ENCODE measurements at places on chromosomes 3 and 15. TPM values are rescaled to one million over a fixed set of nuclear protein-coding genes. Genes with fewer than 3 reads are reported as not detected.

GRCh38 chr15:85615930-85616329, 178.8 kb downstream of the KLHL25 start:
- DNase-seq, result no peak

- no peak for DNase-seq
These were observed 60.2 kb downstream of the SYNPR start for GRCh38 chr3:63338351-63338750.

- no peak for DNase-seq
These were observed 937.5 kb upstream of the ROBO1 start for GRCh38 chr3:80705290-80705689.

DNA sequence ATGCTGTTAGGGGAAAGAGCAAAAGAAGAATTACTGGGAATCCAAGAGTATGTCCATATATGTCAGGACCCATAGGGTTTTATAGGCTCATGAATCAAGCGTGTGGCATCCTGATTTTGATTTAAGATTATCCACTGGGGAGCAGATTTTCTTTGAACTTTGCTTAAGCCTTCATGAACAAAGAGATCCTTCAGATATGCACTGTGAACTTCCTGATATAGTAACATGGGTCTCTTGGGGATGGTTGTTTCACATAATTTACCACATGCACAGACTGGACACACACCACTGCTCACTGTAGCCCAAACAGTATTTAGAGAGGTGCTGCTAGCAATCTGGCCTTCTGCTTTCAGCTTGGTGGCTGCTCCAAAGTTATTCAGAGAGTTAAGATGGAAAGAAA, 200.9 kb upstream of the ZPLD1 start:
- DNase-seq, result no peak

GRCh38 chr3:109114746-109115145, 3.2 kb downstream of the MORC1 start:
- no peak for DNase-seq

DNA sequence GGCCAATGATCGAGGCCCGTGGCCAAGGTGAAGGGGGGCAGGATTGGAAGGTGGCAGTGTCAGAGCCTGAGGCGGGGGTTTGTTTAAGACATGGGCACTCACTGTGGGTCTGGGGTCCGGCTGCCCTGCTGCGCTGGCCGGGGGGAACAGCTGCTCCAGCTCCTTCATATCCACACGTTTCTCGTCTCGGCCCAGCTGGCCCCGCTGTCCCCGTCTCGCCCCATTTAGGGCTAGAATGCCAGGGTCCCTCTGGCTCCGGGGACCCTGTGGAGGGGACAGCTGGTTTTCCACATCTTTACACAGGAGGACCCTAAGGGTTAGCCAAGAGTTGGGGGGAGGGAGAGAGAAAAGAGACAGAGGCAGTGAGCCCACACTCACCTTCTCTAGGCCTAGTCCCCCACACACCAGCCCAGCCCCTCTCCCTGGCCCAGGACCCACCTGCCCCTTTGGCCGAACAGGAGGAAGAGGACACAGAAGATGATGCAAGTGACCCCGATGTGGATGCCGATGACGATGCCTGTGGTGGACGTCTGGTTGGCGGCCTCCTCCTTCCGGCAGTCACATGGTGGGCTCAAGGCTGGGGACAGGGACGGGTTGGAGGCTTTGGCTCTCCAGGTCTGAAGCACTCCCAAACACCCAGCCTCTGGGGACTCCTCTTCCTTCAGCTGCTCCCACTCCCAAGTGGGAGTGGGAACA, 25.0 kb downstream of the RNU5B-1 start:
- no peak for DNase-seq

DNA sequence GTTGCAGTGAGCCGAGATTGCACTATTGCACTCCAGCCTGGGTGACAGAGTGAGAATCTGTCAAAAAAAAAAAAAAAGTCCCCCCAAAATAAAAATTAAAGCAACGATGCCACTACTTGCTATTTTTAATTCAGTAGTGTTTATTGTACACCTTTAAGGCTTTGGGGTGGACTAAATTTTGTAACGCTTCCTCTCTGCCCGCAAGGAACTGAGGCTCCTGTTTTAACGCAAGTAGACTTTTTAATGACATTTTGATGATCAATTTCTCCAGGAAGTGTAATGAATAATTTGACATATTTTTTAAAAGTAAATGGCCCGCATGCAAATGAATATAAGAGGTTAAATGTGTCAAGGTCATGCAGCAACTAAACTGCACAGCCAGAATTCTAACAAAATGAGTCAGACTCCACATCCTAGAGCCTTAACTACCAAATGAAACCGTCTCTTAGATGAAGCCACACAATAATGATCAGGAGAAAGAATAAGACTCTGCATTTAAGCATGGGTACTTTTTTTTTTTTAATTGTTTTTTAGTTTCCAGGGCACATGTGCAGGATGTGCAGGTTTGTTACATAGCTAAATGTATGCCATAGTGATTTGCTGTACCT, 96.8 kb upstream of the LMOD3 start:
- no peak for DNase-seq

- peak; percentile 69 for DNase-seq
These were observed 37.8 kb downstream of the ZNF445 start for GRCh38 chr3:44439499-44440295.

- DNase-seq, result no peak
These were observed 3.9 kb downstream of the CHST2 start for GRCh38 chr3:143123353-143123984.

GRCh38 chr3:26827169-26827568, 204.6 kb downstream of the LRRC3B start:
- no peak for DNase-seq

DNA sequence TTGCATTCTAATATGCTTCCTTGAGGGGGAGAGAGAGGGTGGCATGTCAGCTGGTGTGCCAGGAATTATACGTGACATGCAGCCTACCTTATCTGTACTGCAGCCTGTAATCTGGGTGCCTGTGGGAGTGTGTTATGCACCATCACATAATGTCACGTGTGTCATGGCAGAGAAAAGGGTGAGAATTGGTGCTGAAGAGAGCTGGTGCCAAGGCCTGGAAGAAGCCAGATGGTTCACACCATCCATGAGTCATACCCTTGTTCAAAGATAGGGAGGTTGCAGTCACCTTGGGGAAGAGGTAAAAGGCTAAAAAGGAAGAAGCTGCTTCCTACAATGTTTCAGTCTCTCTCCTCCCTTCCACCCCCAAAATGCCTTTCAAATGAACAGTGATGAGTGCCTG, 5.3 kb downstream of the BRPF1 start:
- no peak for DNase-seq

DNA sequence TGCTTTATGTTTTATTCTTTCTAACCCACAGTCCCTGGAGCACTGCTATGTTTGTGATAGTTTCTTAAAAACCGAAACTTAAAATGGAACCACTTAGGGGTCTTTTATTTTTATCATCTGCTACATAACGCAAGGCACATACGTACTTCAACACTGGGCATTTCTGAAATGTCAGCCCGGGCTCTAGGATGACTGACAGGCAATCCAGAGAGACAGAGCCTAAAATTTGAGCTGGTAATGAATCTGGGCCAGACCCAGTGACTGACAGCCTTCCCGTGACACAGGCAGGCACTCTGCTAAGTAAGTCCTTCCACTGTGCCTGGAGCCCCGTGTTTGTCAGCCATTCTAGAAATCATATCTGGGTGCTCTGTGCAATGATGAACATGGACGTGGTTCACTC, 84.6 kb downstream of the RYR3 start:
- no peak for DNase-seq

DNA sequence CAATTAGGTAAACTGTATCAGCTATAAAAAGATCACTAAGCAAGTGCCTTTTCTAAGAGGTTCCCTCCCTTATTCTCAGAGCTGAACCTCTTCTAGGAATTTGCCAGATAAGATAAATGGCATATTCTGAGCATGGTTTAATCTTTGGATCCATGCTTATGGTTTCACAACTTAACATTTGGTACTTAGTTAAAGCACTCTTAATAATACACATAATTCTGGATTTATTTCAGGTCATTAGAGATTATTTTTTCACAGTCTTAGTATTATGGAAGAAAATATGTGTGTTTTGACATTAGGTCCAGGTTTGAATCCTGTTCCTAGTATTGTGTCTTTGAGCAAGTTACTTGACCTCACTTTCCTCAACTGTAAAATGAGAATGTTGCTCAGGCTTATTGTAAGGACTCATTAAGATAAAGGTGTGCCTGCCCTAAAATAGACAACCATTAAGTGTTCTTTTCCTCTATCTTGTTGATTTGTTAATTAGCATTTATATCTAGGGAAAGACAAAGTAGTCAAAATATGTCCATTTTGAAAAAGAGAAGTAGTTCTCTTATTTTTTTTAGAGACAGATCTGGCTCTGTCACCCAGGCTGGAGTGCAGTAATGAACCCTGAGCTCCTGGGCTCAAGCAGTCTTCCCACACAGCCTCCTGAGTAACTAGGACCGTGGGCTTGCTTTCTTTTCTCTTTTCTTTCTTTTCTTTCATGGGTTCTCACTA, 43.4 kb downstream of the TSC22D2 start:
- DNase-seq, result no peak

DNA sequence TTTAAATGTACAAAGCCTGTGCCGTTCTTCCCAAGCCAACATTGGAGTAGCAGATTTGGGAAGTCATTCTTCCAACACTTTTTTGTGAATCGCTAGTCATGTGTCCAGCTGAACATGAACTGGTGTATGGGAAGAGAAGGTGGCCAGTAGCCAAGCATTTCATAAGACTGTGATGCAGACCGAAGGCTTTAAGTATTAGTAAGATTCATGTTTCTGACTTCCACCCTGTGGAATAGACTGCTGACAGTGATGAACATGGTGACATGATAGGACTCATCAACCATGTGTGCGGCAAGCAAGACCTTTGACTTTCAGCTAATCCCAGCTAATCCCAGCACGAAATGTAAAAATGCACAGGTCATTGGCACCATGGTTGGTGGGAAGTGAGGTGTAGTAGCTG, 48.3 kb upstream of the THSD4 start:
- DNase-seq, result no peak

GRCh38 chr3:196632046-196632751, 7.3 kb upstream of the NRROS start:
- peak; percentile 87 for DNase-seq

DNA sequence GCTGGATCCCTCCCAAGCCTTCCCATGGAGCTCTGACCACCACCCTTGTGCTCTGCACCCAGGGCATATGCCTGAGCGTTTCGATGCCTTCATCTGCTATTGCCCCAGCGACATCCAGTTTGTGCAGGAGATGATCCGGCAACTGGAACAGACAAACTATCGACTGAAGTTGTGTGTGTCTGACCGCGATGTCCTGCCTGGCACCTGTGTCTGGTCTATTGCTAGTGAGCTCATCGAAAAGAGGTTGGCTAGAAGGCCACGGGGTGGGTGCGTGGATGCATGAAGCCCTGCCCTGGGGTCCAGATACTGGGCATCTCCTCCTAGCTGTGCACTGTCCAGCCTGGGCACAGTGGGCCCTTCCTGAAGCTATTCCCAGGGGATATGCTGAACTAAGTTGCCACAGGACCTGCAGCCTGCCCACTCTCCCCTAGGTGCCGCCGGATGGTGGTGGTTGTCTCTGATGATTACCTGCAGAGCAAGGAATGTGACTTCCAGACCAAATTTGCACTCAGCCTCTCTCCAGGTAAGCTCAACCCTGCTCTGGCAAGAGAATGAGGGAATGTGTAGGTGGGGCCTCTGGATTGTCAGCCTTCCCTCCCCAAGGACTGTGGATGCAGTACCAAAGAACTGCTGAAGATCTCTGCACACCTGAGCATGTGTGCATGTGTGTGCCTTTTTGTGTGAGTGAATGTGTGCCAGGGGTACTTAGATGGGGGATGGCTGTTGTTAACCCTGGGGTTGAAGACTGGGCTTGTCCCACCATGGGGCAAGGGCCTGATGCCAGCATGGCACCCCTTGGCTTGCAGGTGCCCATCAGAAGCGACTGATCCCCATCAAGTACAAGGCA, 2.1 kb downstream of the MYD88 start:
- no peak for DNase-seq

DNA sequence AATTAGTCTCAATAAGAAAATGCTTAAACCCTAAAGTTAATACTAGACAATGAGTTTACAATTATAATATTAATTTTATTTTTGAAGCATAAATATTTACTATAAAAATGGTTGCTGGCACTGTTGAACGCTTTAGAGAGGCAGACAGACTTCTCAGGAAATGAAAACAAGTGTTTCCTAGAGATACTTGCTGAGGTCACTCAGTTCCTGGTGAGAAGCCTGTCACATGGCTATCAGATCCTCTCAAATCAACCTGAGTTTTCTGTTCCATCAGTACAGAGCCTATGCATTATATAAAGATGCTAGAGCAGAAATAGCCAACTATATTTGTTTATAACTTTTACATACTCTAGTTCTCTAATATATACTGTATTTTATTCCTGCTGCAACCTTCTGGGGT, 109.2 kb downstream of the MYO5A start:
- DNase-seq, result no peak

GRCh38 chr3:72520690-72521308, 327.4 kb downstream of the SHQ1 start:
- DNase-seq, result no peak

DNA sequence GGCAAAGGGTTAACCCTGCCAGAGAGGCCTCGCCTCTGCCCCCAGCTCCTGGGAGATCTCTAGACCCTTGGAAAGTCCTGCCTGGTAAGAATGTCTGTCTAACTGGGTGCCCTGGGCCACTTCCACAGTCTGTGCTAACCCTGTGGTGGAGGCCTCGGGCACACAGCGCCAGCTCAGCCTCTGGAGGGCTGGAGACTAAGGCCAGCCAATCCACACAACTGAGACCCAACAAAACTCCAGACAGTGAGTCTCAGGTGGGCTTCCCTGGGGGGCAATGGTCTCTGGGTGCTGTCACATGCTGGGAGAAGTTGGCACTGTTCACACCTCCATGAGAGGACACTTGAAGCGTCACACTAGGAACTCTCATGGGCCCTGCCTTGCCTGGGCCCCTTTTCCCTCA, 19.5 kb downstream of the ZXDC start:
- DNase-seq, result no peak

DNA sequence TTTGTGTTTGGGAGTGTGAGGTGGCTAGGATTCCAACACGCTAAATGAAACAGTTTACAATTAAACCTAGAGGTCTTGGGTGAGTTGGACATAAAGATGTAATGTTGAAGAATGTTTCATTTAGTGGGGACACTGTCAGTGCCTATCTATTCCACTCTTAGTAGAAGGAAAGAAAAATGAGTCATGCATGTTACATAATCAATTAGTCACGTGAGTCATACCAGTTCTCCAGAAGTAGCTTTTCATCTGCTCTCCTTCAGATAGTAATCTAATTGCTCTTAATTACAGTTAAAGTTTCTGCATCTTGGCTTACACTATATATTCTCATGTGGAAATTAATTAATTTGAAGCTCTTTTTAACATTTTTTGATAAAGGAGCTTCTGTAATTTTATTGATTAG, 115.7 kb upstream of the P2RY1 start:
- DNase-seq, result no peak

DNA sequence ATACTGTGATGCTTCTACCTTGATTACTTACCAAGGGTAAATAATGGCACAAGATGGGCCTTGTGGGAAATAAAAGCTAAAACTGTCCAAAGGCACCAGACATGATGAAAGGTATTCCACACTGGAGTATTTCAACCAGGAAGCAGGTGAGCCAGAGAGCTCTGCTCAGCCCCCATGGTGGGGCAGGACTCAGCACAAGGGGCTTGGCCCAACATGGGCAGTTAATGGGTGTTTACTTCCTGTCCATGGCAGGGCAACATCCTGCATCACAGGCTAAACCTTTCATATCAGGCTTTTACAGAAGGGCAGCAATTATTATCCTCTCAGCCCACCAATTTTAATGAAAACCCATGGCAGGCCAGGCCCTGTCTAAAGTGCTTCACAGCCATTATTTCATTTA, 38.2 kb downstream of the MAGI1 start:
- no peak for DNase-seq

Gene EFCC1
- 0.75 TPM for total RNA-seq

Gene CDHR4
- not detected for total RNA-seq

Gene RBM15B
- 19.1 TPM for total RNA-seq

Gene CTXN2
- not detected for total RNA-seq

Gene MCF2L2
- 2.2 TPM for total RNA-seq

Measured in transverse colon (tissue), 4 donors.